Activated CD4-positive, alpha-beta memory T cell treated with anti-CD3 and anti-CD28 coated beads for 36 hours (primary cell): ENCODE measurements at places on chromosomes 11 and 22. TPM values are rescaled to one million over a fixed set of nuclear protein-coding genes. Genes with fewer than 3 reads are reported as not detected.
A peak's percentile ranks its signal among the peaks of the same experiment; 100 is the strongest.

DNA sequence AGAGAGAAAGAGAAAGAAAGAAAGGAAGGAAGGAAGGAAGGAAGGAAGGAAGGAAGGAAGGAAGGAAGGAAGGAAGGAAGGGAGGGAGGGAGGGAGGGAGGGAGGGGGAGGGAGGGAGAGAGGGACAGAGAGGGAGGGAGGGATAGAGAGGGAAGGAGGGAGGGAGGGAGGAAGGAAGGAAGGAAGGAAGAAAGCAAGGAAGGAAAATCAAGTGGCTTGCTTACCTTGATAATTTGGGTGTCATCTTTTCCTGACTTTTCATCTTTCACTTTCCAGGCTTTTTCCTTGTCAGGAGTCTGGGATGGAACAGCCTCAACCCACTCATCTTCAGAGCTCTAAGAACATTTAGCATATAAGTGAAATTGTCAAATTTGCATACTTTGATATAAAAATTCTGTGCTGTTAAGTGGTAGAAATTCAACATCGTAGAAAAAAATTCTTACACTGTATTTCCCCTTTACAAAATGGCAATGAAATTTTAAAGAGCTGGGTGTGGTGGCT is 14.9 kb downstream of the CWF19L2 start:
- H3K4me3 ChIP-seq, result no peak overlapping the region
- H3K27ac ChIP-seq, result no peak overlapping the region

GRCh38 chr11:28697920-28698827 is 590.0 kb downstream of the METTL15 start:
- no peaks in the 10 kb centered on the region for H3K27me3 ChIP-seq
- H3K4me1 ChIP-seq, result no peaks in the 10 kb centered on the region
- H3K27ac ChIP-seq, result no peak overlapping the region

DNA sequence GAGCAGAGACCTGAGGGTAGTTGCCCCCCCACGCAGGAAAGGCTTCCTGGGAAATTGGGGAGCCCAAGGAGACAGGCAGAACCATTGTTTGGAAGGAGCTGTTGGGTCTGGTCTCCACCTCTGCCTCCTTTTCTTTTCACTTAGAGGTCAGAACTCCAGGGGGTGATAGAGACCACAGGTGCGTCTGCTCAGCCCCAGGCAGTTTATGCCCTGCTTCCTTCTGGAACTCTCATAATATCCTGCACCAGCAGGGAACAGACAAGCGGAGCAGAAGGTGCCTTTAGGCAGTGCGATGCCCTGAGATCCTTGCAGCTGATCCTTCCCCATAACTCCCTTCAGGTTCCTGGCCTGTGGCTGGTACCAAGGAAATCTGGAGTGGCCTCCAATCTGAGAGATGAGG is 120.2 kb downstream of the NECTIN1 start:
- H3K36me3 ChIP-seq, result no peaks in the 10 kb centered on the region
- no peak for DNase-seq
- H3K27ac ChIP-seq, result no peak overlapping the region
- H3K27me3 ChIP-seq, result peaks cover 6% of the 10 kb centered on the region
- H3K4me1 ChIP-seq, result no peaks in the 10 kb centered on the region

DNA sequence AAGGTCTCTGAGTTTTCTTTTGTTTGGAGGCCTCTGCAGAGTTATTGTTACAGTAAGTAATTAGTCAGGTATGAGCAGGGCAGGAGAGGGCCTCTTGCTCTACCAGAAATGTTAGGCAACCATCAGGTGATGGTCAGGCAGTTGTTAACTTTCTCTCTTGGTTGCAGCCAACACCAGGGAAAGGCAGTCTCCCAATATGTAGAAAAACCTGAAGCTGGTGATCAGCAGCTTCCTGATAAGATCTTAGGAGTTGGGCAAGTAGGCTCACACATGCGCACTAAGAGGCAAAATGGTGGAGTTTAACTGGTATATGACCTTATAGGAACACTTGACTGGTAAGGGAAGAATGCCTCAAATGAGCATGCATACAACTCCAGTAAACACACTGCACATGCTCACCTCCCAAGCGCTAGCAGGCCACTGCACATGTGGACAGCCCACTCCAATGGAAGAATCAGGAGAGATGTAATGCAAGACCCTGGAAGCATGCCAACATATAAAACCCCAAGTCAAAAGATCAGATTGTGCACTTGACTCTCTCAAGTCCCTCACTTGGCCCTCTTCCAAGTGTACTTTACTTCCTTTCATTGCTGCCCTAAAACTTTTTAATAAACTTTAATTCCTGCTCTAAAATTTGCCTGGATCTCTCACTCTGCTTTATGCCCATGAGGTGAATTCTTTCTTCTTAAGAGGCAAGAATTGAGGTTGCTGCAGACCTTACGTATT is 23.7 kb upstream of the SLC35F2 start:
- no peak overlapping the region for H3K4me3 ChIP-seq
- H3K36me3 ChIP-seq, result no peaks in the 10 kb centered on the region

DNA sequence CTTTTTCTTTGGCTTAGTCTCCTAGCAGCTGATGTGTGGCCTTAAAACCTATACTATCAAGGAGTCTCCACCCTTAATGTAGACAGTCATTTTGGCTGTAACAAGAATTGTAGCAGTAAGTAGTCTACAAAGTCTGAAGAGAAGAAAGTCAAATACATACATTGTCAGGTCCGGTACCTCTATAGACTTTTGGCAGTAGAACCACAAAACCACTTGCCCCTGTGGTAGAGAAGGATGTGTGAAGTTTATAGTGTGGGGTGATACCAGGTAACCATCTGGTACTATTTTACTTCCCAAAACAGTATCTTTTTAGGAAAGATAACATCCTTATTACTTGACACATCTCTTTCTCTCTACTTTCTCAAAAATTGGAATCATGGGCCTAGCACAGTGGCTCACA is 15.1 kb downstream of the ATG13 start:
- H3K27me3 ChIP-seq, result no peaks in the 10 kb centered on the region
- H3K36me3 ChIP-seq, result peaks cover 12% of the 10 kb centered on the region
- no peak overlapping the region for H3K4me3 ChIP-seq
- no peak overlapping the region for H3K27ac ChIP-seq
- DNase-seq, result no peak

RAB38 gene
- 0.76 TPM for total RNA-seq

FGF19 gene
- total RNA-seq, result not detected

DNA sequence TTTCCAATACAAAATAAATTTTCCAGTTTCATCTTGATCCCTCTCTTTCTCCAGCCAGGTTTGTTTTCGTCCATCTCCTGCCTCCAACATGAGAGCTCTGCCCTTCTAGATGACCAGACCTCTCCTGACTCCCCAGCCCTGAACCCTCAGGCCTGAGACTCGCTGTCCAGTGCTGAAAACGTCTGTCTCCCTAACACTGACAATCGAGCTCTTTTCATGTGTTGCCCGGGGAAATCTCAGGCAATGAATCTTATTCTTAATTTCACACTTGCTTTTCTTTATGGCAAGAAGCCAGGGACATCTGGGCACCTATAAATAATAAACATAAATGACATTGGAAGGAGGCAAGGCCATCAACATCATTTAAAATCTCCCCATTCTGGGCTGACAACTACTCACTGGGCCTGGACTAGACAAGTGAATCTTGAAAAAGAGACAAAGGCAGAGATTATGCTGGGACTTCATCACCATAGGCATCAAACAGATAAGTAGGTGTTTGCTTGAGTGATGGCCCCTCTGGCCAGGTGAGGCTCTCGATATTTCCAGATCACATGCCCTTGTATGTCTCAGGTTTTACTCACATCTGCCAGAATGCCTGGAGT is 274.5 kb upstream of the B3GAT1 start:
- H3K27me3 ChIP-seq, result peaks cover 29% of the 10 kb centered on the region
- H3K4me1 ChIP-seq, result no peaks in the 10 kb centered on the region

RFPL1 gene
- total RNA-seq, result not detected

DNA sequence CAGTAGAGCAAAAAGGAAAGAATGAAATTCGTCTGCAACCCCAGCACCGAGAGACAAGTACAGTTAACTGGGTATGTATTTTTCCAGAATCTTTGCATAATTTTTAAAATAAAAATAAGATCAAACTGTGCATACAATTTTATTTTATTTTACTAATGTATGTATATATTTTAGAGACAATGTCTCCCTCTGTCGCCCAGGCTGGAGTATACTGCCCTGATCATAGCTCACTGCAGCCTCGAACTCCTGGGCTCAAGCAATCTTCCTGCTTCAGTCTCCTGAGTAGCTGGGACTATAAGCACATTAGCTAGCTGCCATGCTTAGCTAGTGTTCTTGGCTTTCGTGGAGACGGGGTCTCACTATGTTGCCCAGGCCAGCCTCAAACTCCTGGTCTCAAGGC is 18.8 kb upstream of the DRD2 start:
- H3K4me1 ChIP-seq, result no peaks in the 10 kb centered on the region
- no peaks in the 10 kb centered on the region for H3K36me3 ChIP-seq

- no peak overlapping the region for H3K4me3 ChIP-seq
- peaks cover 2% of the 10 kb centered on the region for H3K27me3 ChIP-seq
- DNase-seq, result no peak
- H3K27ac ChIP-seq, result no peak overlapping the region
- H3K36me3 ChIP-seq, result no peaks in the 10 kb centered on the region
Measured at GRCh38 chr11:12618743-12619540, 55.3 kb upstream of the TEAD1 start.

GGTLC2 gene
- total RNA-seq, result not detected

DNA sequence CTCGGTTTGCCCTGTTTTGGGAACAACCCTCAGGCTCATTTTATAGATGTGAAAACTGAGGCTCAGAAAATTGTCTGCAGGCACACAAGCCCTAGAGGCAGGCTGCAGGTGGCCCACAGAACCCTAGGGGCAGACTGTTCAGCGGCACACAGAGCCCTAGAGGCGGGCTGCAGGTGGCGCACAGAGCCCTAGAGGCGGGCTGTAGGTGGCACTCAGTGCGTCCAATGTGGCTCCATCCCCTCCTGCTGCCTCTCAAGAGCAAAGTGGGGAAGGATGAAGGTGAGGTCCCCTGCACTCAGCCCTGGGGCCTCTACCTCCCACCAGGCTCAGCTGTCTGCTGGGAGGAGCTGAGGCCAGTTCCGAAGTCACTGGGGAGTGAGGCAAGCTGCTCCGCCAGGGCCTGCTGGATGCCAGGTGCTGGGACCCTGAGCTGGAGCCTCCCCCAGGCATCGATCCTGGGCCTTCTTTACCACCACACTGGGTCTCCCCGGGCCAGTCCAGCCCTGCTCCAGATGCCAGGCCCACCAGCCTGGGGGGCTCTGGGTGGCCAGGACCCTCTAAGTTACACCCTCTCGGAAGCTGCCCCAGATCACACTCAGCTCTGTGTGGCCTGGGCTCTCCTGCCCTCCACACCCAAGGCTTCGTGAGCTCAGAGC is 2.3 kb downstream of the ACY3 start:
- peak; percentile 68 for DNase-seq
- no peak overlapping the region for H3K4me3 ChIP-seq
- H3K27ac ChIP-seq, result no peak overlapping the region

FUT4 gene
- 3.6 TPM for total RNA-seq

- no peaks in the 10 kb centered on the region for H3K4me1 ChIP-seq
- H3K36me3 ChIP-seq, result peaks cover 28% of the 10 kb centered on the region
- no peak overlapping the region for H3K4me3 ChIP-seq
- H3K27me3 ChIP-seq, result no peaks in the 10 kb centered on the region
- no peak overlapping the region for H3K27ac ChIP-seq
Measured at GRCh38 chr22:21972293-21972779, 10.3 kb downstream of the TOP3B start.

GRCh38 chr11:14480716-14481115 is 18.9 kb downstream of the COPB1 start:
- H3K36me3 ChIP-seq, result peaks cover 36% of the 10 kb centered on the region
- H3K27me3 ChIP-seq, result no peaks in the 10 kb centered on the region
- H3K4me3 ChIP-seq, result no peak overlapping the region
- no peak for DNase-seq
- H3K27ac ChIP-seq, result peak overlapping the region; percentile 69
